ENCODE measurements at places on chromosomes 11 and 22.

DNA sequence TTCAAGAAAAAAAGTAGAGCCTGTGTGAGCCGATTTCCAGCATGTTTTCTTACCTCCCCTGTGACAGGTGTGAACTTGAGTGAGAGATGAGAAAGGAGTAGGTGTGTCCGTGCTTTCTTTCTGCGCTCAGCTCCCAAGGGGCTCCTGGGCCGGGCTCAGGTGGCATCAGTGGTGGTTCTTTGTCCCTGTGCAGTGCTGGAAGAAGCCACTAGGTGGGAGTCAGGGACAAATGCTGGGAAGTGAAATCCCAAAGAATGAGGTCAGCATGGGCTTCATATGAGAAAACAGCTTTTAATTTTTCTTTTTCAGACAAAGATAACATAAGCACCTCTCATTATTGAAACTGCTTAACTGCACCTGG lies 57.8 kb downstream of the PPFIBP2 start:
- peak; percentile 20 for DNase-seq

DNA sequence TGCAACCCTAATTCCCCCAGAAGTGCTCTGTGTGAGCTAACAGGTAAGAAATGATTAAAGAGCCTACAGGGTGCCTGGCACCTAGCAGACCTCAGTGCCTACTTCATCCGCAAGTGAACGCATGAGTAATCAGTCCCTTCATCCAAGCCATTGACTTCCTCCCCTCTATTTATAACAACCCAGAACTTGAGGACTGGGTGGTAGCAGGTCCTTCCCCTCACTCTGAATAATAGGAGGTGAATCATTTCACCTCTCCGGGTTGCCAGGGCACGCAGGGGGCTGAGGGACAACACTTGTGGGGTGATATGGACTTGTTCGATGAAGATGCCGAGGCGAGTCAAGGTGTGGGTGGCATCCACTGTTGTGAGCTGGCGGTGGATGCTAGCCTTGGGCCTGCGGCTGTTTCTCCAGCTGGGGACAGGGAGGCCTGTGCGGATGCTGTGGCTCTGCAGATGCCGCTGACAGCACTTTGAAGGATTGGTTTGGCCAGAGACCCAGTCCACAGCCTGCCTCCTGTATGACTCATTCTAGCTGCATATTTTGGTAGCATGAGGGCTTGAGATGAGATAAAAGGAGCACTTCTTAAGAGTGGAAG lies 11.7 kb upstream of the SORL1-AS1 start:
- DNase-seq, result peak; percentile 21

DNA sequence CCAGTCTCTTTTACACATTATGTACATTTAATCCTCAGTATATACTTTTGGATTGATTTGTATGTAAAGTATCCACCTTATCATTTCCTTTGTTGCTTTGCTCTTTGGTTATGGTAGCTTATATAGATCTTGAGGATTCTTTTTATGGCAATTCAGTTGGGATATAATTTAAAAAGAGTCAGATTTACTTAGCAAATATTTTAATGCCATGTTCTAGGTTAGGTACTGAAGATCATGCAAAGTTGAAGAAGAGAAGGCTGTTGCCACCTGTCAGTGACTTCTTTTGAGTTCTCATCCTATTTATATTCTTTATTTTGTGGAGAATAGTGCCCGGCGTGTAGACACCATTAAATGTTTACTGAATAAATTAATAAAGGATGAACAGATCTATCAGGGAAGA lies 279.7 kb downstream of the TMEM135 start:
- DNase-seq, result no peak

- no peak for DNase-seq
Measured at GRCh38 chr11:44243086-44243485, 66.9 kb downstream of the ALX4 start.

DNA sequence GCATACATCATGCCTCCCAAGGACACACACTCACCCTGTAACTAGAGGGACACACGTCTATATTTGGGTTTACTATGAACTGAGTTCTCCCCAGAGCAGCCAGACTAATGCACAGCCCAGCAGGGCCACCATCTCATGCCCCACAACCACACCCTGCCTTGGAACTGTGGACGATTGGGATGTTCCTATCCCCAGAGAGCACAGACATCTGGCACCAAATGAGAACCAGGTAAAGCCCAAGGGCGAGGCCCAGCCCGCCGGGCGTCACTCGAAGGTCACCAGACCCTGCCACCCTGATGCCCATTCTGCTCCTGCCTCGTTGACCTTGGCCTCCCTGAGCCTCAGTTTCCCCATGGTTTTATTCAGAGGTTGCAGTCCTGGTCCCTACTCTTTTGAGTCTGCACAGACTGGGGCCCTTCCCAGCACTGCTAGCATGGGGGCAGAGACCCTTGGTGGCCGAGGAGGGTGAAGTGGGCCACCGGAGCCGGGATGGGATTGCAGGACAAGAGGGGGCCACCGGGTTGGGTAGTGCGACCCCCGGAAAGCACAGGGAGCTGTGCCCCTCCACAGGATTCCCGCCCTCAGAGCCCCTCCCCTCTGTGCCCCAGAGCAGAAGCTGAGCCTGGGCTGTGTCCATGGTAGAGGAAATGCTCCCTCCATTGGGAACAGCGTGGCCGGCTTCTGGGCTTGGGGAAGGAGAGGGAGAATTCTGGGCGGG lies 56.8 kb downstream of the IGLL5 start:
- no peak for DNase-seq

DNA sequence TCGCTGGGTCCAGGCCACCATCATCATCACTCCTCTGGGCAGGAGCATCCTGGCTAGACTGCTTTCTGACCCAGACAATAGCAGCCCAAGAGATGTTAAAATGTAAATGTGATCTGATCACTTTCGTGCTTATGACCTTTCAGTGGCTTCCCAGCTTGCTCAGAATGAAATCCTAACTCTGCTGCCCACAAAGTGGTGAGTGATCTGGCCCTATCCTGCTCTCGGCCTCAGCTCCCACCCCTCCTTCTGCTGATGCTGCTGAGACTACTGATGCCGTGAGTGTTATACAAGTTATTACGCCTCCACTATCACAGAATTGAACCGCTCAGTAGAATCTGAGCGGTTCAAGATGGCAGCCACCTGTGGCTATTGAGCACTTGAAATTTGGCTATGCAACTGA lies 26.2 kb downstream of the ELF5 start:
- DNase-seq, result no peak

DNA sequence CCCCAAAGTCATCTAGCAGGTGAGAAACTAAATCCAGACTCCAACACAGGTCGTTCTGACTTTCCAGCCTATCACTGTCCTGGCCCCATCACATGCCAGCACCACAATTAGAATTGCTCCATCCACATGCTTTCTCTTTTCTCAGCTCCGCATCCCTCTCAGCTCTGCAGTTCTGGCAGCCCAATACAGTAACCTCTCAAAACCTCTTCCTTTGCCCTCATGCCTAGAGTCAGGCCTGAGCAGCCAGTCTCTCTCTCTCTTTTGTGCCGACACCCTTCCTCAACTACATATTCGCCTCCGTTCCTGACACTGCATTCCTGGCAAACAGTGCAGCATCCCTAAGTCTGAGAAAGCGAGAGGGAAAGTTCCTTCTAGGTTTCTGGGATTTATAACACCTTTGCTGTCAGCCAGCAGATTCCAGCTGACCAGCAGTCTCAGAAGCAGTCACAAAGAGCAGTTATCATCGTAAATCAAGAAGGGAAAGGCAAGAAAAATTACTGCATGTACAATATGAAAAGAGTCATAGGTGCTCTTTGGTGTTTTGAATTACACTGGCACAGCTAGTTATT lies 258.0 kb downstream of the FAT3 start:
- no peak for DNase-seq

DNA sequence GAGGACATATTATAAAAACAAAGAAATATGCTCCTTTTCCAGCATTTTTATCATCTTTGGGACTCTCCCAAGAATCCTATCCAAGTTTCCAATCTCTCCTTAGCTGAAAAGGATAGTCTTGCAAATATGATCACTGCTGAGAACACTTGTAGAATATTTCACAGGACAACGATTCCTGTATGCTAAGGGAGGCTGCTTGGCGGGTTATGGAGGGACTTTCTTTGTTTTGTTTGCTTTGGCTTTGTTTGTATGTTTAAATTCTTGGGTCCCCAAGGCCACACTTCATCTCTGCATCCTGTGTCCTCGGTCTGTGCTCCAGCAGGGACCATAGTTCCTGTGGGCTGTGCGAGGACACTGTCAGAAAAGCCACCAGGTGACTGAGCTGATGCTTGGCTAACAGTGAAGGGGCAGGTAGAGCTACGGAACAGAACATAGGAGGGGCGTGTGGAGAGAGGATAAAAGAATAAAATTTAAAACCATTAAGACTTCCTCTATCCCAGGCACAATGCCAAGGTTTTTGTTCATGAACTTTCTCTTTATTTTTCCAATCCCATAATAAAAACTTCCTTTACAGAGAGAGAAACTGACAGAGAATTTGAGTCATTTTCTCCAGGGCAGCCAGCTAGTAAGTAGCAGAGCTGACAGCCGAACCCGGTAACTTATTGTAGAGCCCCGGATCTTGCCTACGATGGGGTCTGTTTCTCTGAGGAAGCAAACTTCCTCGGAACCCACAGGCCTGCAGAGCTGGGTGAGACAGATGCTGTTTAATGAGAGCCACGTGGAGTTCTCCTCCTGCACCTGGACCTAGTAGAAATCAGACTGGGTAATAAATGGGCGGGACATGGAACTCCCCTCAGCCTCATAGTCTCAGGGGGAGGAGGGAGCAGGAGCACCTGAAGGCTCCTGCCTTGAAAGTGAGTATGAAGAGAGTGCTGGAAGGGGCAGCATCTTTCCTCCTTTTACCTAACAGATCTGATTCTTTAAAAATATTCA lies at the start of gene IZUMO1R:
IZUMO1R (plus strand) TSS at position 615 of the 993 bp plus-strand sequence. CDS start 1,057 bp downstream, outside the sequence.
- no peak for DNase-seq

GRCh38 chr11:3920148-3920852 lies 64.8 kb downstream of the STIM1 start:
- DNase-seq, result peak; percentile 70

GRCh38 chr11:14184028-14184940 lies 174.7 kb downstream of the RRAS2 start:
- no peak for DNase-seq

- no peak for DNase-seq
Measured at GRCh38 chr22:17085277-17086181, 729 bp downstream of the IL17RA start.

GRCh38 chr22:37402184-37402506 lies 25.1 kb downstream of the ELFN2 start:
- DNase-seq, result no peak

Measured in AML-193 (cell line).